ENCODE measurements at places on chromosomes 3 and 15.

GRCh38 chr3:62600033-62600432 is 226.7 kb upstream of the FEZF2 start:
- no peak for DNase-seq

GRCh38 chr15:63181648-63182047 is 7.8 kb upstream of the RAB8B start:
- DNase-seq = no peak

- no peak for DNase-seq
Measured at GRCh38 chr3:108202834-108203233, 19.4 kb downstream of the IFT57 start.

DNA sequence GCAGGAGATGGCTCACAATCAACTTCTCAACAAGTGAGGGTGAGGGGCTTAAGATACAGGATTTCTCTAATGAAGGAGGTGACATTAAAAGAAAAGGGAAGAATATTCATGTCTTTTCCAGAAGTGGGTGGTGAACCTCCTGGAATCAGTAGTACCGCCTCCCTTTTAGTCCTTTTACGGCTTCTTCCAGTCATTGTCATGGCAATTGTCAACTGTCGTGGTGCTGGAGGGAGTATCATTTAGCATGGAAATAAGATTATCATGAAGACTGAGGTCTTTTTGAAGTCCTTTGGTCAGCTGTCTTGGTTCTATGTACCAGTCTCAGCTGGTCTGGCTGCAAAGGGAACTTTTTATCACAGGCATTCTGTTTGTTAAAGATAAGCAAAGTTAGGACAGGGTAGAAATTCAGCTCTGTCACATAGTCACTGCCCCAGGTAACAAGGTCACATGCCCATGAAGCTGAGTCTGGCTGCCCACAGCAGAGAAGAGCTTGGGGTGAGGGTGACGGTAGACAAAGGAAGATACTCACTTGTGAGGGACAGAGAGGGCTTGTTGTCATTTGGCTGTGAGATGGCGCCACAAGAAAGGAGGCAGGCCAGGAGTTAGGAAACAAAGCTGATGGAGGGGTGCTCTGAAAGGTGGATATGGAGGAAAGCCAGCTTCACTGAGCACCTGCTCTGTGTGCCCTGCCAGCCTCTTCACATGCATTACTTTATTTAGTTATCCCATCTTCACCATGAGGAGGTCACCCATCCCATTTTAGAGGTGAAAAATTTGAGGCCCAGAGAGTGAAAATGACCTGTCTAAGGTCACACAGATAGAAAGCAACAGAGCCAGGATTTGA is 228.2 kb upstream of the TRIM42 start:
- DNase-seq = no peak

DNA sequence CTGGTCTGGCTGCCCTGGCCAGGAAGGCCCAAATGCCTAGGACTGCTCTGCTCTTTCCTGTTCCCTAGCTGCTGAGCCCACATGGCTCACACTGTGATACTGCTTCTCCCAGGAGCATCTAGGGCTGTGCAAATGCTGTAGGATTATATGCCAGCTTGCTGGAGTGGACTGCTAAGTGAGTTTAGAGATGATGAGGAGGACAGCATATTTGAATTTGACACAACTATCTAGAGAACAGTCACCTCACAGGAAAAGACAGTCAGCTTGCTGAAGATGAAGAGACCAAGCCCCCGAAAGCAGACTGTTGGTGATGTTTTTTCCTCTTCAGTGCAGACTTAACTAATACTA is 39.2 kb downstream of the CLEC3B start:
- no peak for DNase-seq

DNA sequence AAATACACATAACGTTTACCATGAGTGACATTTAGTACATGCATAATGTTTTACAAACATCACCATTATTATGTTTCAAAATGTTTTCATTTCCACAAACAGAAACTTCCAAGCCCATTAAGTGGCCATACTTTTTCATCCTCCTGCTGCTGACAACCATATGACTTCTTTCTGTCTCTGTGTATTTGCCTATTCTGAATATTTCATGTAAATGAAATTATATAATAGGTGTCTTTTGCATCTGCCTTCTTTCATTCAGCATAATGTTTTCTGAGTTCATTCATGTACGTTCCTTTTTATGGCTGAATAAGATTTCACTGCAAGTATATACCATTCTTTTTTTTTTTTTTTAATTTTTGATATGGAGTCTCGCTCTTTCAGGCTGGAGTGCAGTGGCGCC is 209.0 kb downstream of the DOCK3 start:
- no peak for DNase-seq

DNA sequence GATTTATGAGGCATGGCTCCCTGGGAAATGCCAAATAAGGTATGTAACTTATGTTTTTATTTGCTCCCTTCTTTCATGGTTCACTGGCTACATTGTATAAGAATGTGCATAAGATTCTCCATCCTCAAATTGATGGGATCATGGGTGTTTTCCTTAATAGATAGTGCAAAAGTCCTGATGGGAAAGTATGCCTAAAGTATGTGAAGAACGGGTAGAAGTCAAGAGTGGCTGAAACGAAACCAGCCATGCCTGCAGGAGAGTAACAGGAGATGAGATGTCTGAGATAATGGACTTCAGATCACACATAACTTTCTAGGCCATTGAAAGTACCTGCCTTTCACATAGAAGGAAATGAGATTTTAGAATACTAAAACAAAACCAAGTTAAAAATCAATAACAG is 56.5 kb downstream of the ZBBX start:
- DNase-seq = no peak

DNA sequence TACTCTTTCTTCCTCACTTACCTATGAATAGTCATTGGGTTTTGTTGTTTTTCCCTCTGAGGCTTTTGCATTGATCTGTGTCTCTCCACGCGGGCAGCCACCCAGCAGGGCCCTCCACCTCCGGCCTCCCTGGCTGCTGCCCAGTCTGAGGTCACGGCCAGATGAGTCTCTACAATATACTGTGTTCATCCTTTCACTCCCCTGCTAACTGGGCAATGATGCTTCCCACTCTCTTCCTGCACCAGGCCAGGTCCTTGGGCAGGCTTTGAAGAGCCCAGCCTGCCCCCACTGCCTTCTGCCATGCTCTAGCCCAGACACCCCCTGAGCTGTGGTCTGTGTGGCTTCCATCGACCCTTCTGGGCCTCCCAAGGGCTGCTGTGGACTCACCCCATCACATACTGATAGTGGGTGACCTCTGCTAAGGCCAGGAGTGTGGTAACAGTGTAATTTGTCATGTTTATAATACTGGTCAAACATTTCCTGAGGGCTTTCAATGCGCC is 18.0 kb downstream of the PDIA5 start:
- DNase-seq = no peak

DNA sequence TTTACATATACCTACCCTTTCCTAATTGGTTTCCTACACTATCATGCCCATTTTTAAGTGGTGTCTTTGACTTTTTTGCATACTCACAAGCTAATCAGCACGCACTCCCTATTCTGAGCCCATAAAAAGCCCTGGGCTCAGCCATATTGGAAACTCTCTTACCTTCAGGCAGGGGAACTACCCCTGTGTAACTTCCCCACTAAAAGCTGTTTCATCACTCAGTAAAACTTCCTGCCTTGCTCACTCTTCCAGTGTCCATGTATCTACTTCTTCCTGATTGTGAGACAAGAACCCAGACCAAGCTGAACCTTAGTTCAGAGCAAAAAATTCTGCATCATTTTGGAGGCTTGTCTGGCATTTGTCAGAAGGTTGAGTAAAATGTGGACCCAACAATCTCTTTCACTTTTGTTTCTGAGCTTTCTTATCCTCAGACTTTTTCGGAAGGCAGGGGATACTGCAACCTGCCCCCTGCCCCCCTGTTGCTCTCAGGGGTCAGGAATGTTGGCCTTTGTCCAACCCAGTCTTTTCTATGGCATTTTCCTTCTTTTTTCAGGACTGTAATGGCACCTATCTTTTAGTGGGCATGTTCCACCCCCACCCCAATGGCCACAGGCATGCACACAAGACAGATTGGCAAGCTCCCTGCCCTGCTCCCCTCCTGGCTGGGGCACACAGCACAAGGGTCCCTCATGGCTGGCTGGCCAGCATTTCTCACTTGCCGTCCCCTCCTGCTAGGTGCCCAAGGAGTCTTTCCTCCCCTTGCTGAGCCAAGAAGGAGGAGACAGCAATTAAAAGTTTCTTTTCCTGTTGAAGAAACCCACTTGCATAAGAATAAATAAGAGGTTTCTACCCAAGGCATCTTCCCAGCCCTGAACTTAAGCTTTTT is 26.3 kb upstream of the TMEM45A start:
- DNase-seq = no peak

DNA sequence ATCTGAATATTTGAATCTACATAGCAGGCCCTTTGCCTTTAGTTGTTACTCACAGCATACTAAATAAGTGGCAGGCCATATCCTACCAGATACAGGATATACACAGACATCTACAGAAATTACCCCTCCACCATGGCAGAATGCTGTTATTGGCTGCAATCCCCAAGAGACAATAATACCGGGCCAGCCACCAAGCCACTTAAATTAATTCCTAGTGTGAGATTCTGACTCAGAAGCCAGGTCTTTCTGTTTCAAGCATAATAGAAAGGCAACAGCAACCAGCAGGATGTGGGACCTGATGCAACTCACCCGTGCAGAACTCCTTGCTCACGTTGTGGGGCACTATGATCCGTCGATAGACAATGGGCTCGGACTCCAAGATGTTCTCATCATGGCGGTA is 39.8 kb downstream of the CLK3 start:
- DNase-seq = no peak

DNA sequence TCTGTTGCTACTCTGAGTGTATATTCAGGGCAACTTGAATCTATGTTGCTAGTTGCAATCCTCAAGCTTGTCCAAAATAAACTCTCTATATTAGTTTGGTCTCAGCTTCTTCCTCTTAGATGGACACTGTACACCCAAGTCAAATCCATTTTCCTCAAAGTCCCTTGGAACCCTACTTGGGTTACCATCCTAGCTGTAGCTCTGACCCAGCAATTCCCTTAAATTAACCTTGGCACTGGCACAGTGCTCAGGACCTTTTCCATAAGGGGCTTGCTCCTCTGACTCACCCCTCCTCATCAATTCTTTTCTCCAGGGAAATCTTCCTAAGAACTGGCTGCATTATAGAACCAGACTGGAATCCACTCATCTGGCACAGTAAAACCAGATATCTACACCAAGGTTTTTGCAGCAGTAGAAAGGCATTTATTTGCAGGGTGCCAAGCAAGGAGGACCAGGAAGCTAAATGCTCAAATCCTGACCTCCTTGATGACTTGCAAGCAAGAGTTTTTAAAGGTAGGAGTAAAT is 44.9 kb upstream of the B3GALNT1 start:
- DNase-seq = no peak

DNA sequence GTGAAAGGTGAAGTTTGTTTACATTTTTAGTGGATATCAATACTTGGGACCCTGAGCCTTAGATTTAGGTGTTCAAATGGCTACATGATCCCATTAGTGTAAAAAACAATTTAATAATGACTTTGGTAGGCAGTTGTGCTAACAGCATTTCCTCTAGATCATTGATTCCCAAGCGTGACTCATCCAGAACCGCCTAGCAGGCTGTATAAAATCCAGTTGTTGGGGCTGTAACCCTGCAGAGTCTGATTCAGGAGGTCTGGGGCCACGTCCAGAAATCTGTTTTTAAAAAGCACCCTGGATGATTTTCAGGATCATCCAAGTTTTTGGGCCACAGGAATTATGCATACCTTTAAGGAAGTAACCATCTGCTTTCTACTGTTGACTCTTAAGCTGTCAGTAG is 156.4 kb downstream of the TP63 start:
- DNase-seq = no peak

- DNase-seq = no peak
Measured at GRCh38 chr15:70576276-70576675, 187.1 kb downstream of the UACA start.

- no peak for DNase-seq
Measured at GRCh38 chr3:71268462-71268999, 315.0 kb downstream of the FOXP1 start.

- no peak for DNase-seq
Measured at GRCh38 chr15:80743189-80743833, 35.9 kb upstream of the CEMIP start.

- no peak for DNase-seq
Measured at GRCh38 chr3:133868186-133868585, 27.5 kb downstream of the RAB6B start.

DNA sequence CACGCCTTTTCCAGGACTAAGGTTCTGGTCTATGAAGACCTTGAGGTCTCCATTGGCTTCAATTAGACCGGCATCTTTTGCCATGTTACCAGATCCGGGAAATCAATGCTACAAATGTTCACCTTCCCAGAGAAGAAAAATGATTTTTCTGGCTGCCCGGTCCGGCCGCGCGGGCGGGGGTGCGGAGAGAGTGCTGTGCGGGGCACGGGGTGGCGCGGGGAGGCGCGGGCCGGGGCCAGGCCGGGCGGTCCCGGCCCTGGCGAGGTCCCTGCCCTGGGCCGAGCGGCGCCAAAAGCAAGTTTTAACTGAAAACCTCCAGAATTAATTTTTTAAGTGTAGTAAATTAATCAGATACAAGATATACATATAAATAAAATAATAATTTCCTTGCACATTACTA is 128.2 kb downstream of the MINAR1 start:
- DNase-seq = no peak

- DNase-seq = no peak
Measured at GRCh38 chr3:132870541-132870940, 148.3 kb upstream of the NPHP3 start.

DNA sequence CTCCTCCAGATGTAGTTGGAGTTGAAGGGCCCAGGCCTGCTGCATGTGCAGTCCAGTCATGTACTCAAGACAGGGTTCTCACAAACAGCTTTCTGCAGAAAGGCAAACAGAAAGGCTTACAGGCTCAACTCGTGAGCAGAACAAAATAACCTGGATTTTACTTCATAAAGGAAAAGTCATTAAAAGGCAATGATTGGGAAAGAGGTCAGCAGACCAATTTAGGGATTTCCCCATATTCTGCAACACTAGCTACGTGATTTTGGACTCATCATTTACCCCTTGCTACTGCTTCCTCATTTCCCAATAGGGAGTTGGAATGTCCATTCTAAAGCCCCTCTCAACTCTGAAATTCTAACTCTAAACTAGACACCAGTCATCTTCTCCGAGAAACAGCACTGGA is 18.1 kb downstream of the METTL6 start:
- DNase-seq = no peak

GRCh38 chr15:48337607-48338006 is 6.4 kb downstream of the DUT start:
- no peak for DNase-seq
